ENCODE measurements at places on chromosomes 1 and 21.

DNA sequence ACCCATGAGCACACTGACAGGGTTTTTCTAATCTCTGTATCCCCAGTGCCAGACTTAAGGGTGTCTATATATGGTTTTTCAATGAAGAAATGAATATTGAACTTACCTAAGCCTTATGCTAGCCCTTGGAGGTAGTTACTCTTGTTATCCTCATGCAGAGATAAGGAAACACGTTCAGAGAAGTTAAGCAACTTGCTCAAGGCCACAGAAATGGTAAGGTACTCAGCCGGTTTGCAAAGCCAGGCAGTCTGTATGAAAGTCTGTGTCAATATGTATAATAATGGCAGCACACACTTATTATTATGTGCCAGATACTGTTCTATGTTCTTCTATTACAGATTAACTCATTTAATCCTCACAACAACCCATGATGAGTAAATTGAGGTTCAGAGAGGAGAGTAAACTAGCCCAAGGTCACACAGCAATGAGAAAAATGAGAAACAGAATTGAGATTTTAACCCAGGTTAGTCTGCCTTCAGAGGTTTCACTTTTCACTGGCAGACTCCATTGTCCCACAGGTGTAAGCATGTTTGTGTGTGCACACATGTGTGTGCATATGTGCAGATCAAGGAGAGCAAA, 54.6 kb upstream of the CSF3R start:
- DNase-seq, result no peak

DNA sequence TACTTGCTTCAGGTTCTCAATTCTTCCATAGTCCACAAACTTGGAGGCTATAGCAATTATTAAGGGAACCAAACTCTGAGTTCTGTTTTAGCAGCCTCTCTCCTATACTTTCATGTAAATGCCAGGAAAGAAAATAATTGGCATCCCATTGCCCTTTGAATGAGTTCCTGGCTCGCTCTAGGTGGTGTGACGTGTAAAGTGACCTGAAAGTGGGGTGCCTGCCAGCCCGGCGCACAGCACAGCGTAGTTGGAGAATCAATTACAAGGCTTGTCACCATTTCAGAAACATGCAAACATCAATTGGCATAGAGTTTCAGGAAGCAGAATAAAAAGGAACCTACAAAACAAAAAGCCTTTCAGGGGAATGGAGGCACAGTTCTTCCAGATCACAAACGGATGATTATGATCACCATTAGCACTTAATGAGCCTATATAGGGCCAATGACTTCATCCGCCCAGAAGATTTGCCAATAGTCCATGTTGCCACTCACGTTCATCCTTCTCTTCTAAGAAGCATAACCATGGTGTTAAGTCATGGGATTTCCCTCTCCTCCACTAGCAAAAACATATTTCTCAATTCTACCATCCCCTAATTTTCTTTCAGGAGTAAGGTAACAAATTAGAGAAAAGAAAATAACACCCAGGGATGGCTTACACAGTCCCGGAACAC, 354.6 kb upstream of the ADGRL2 start:
- DNase-seq, result no peak

GRCh38 chr1:145995148-145995881, 1.1 kb downstream of the TXNIP start:
- no peak for DNase-seq

DNA sequence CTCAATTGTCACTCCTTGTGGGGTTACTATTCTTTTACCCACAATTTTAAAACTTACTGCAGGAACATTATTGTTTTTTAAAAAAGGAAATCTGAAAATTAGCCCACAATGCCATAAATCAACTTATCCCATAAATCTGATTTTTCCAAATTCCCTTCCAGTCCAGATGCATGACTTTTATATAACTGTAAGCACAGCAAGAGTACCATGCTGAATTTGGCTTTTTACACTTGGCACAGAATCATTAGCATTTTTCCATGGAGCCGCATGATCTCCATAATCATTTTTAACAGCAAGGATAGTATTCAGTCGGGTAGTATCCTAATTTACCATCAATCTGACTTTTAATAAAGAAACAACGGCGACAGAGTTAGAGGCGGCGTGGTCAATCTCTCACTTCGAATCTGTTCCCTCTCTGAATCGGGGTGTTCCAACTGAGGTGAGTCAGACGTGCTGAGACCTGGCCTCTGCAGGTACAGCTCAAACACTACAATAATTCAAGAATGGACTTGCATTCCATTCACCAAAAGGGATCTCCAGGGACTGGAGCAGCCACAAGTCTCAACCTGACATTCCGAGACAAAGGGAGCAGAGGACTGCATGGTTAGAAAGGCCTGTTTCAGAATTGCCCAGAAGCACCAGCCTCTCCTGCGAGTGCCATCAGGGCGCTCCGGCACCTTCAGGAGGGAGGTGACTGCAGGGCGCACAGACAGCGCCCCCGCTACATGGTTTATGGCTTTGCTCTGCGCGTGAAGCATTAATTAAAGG, 48.9 kb downstream of the SLC66A1 start:
- DNase-seq, result no peak

- no peak for DNase-seq
These were observed 9.0 kb downstream of the MGST3 start for GRCh38 chr1:165639821-165640623.

DNA sequence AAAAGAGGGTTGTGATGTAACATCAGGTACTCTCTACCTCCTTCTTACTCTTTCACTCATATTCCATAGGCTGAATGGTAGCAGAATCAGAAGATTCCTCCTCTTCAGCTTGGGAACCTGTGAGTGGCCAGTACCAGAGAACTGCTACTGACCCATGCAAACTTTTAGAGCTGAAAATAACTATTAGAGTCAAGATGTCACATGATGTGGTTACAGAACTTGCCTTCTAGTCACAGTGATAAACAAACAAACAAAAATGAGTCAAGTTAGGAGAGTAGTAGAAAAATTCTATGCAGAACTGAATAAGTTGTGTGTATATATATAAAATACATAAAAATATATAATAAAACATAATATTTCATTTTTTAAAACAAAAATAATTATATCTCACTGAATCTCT, 47.6 kb upstream of the RGS1 start:
- peak; percentile 24 for DNase-seq

DNA sequence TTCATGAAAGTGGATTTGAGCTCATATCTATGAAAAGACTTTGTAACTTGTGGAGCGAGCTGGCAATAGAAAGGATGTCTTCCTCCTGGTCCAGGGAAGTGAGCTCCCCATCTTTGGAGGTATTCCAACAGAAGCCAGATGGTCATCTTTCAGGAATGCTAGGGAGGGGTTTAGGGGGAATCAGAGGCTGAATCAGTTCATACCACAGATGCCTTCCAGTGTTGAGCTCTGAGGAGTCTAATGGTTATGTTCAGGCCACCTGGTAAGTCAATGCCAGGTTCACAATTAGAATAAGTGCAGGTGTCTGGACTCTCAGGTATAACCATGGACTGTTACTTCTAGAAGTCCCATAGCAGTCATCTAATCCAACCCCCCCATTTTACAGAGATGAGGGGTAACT, 119.1 kb downstream of the ACTL8 start:
- peak; percentile 94 for DNase-seq

GRCh38 chr1:75134647-75135572, 722 bp downstream of the LHX8 start:
- DNase-seq, result no peak

GRCh38 chr1:24862775-24863483, 67.1 kb downstream of the RUNX3 start:
- no peak for DNase-seq

GRCh38 chr1:183019860-183020259, 3.4 kb upstream of the LAMC1 start:
- DNase-seq, result no peak

- DNase-seq, result no peak
These were observed 1260.7 kb downstream of the PLA2G4A start for GRCh38 chr1:188089461-188089860.

DNA sequence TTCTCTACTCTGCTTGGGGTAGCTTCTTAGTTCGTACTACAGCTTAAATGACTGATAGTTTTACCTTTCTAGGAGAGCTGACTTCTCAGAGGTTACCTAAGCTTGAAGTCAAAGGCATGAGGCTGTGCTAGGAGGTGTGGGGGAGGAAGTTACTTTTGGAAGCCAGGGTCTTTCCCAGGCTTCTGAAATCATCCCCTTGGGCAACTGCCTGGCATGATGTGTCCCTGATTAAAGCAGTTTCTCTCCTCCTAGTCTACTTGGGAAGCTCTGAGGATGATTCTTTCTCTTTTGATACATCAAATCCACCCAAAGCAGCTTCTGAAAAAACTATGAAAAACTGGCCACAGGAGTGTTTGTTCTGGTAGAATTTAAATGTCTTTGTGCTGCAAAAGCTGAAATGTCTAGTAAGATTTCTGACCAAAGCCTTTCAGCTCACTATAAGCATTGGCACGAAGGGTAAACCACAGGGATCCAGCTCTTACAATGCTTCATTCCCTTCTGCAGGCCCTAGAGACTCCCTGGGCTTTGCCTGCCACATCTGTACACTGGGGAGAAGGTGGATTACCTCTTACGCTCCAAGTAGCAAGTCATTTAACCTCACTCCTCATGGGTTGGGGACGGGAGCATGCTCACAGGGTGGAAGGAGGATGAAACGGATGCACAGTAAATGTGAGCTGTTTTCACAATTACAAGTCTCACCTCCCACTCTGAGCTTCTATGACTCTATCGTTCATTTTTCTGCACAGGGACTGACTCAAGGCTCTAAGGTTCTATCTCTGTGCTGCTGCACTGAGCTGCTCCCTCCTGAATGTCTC, 59.6 kb downstream of the RUNX1 start:
- peak; percentile 53 for DNase-seq

DNA sequence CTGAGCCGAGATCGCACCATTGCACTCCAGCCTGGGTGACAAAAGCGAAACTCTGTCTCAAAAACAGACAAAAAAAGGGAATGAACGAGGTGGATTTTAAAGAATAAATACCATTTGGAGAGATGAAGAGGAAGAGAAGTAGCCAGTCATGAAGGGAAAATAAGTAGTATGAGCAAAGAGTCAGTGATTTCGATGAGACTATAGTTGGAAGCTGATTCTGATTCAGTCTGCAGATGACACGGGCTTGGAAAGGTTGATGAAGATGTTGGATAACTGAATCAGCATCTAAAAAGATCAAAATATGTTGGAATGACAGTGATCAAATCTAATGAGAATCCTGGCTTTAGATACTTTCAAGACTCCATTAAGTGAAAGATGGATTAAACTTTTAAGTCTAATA, 23.8 kb downstream of the MACF1 start:
- DNase-seq, result no peak

Data from ELR (cell line).